ENCODE measurements at places on chromosomes 11 and 22.

DNA sequence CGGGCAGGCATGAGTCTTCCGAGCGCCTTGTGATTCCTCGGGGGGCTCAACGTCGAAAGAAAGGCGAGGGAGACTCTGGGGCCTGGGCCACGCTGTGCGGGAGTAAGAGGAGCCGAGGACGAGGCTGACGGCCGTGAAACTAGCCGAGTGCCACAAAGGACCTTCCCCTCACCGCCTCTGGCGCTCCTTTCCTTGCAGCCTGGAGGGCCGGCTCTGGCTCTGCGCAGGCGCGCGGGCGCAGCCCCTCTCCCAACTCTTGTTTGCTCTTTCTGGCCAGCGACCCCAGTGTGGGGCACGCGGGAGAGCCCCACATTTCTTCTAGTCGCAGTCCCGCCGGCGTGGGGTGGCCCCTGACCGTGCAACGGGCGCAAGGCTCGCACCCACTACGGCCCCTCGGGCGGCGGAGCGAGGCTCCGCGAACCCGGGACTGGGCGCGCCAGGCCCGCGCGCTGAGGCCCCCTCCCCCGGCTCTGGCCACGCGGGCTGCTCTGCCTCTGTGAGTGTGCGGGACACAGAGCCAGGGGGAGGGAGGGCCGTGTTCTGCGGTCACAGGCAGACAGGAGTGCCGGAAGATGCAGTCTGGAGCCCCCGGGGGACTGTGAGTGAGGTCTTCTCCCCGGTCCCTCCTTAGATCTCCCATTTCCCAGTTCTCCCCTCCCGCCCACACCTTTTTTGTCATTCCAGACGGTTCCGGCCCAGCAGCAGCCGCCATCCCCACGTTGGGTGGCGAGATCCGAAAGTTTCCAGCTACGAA, 1.0 kb upstream of the TOB2 start:
- DNase-seq, result peak; percentile 57

DNA sequence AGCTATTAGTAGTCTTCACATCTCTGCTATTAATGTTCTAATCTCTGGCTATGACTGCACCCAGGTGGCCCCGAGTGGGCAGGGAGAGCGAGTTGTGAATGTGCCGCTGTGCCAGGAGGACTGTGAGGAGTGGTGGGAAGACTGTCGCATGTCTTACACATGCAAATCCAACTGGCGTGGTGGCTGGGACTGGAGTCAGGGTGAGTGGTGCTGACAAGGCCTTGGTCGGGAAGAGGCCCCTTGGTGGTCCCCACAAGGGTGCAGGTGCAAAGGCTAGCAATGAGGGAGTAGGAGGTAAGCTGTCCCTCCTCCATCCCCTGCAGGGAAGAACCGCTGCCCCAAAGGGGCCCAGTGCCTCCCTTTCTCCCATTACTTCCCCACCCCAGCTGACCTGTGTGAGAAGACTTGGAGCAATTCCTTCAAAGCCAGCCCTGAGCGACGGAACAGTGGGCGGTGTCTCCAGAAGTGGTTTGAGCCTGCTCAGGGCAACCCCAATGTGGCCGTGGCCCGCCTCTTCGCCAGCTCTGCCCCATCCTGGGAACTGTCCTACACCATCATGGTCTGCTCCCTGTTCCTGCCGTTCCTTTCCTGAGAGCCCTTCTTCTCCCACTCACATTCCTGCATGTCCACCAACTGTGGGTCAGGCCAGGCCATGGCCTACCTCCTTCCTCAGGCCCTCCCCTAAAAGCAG, 2.9 kb downstream of the IZUMO1R start:
- no peak for DNase-seq

GRCh38 chr22:30650508-30651116, 15.0 kb downstream of the SLC35E4 start:
- no peak for DNase-seq

DNA sequence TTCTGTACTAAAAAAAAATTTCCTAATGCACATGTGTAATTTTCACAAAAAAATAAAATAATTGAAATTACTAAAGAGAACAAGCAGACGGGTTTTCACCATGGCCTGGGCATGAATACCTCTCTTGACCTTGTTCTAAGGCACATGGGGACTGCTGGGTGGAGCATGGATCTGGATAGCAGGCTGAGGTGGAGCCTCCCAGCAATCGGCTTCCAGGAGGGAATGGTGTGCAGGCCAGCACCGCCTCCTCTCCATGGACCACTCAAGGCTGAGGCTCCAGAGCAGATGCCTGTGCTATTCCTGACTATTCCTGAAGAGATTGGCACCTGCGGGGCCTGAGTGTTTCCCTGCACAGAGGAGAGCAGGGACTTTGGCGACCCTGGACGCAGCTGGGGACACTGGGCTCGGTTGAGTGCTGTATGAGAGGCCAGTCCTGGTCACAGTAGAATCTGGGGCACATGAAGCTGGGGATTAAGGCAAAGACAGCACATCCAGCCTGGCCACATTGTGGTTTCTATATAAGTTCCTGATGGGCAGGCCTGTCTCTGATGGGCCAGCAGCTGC, 963.6 kb downstream of the BRD1 start:
- no peak for DNase-seq

GRCh38 chr22:23745791-23746190, 5.1 kb downstream of the ZNF70 start:
- DNase-seq, result no peak

DNA sequence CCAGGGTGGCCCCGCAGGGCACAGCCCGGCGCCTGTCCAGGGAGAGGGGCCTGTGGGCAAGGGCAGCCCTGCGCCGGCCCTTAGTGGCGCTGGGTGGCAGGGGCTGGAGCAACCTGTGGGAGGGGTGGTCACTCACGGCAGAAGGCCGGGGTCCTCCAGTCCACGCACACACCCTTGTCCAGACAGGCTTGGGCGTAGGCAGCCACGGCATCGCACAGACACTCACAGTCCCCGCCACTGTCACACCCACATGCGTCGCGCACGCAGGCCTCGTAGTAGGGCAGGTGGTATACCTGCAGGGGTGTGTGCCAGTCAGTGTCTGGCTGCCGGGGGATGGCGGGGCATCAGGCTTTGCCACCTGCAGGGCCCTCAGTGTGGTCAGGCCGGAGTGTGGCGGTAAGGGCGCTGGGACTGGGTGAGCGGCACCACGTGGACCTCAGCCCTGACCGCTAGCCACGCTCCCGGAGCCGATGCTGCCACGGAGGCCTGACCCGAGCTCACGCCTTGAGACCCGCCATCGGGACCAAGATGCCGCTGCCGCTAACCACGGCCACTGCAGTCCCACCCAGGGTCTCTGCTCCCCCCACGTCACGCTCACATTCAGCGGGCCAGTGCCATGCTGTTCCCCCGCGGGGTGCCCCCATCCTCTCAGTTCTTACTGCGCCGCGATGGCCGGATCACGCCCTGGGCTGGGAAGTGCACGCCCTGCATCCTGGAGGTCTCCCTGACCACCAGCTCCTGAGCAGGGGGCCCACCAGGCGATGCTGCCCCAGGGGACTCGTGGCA, 12.5 kb downstream of the MUC6 start:
- no peak for DNase-seq

DNA sequence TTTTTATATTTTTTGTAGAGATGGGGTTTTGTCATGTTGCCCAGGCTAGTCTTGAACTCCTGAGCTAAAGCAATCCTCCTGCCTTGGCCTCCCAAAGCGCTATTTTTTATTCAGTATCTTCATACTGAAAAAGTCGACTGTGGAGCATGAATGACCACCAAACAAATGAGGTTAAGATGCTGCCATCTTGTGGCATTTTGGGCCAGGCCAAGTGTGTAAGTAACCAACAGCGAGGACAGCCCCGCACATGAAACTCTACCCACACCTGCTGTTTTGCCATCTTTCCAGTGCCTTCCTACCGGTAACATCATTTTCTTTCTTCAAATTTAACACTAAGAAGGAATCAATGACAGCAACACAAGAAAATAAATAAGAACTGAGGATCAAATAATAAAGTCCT, 32.2 kb upstream of the AQP11 start:
- peak; percentile 23 for DNase-seq

GRCh38 chr11:46491661-46492330, 100.2 kb upstream of the CHRM4 start:
- DNase-seq, result no peak

- no peak for DNase-seq
Measured at GRCh38 chr11:100978442-100978841, 151.2 kb downstream of the PGR start.

GRCh38 chr11:71977743-71978418, 20.8 kb upstream of the IL18BP start:
- peak; percentile 48 for DNase-seq

DNA sequence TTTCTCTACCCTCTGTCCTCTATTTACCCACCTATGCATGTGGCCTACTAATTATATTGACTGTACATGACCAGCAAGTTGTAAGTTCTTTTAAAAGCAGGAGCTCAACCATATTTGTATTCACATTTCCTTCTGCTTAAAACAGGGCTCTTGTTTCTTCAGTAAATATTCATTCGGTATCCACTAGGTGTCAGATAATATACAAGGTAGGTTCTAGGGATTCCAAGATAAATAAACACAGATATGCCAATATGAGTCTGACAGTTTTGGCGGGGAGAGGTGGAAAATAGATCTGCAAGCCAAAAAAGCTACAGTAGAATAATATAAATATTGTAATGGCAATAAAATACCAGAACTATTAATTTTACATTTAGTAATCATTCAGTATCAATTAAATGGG, 15.3 kb upstream of the RAB30 start:
- no peak for DNase-seq

- no peak for DNase-seq
Measured at GRCh38 chr22:23527971-23528740, 51.9 kb downstream of the IGLL1 start.

DNA sequence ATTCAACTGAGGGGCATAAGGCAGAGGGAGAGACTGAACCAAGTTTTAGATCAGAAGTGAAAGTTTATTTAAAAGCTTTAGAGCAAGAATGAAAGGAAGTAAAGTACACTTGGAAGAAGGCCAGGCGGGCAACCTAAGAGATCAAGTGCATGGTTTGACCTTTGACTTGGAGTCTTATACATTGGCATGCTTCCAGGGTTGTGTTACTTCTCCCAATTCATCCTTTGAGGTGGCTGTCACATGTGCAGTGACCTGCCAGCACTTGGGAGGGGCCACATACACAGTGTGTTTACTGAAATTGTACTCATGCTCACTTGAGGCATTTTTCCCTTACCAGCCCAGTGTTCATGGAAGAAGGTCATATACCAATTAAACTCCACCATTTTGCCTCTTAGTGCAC, 30.4 kb downstream of the CYP2R1 start:
- no peak for DNase-seq

- DNase-seq, result no peak
Measured at GRCh38 chr11:122850076-122850631, 11.9 kb downstream of the CRTAM start.

GRCh38 chr11:46865340-46865739, 19.3 kb upstream of the CKAP5 start:
- DNase-seq, result no peak

DNA sequence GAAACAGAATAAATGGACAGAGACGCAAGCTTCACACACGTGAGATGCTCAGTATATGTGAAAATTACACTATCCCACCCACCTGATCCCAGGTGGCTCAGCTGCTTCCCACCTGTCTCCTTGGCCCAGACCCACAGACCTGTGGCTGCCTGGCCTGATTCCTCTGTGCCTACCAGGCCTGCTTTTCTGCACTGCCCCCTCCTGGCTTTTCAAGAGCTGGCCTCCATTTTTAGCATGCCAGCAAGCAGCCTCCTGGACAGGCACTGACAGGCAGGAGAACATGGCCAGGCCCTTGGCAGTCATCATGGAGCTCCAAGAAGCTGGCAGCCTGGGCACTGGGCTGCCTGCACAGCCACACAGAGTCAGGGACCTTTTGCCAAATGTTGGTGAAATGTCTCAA, 79.5 kb upstream of the HMGXB4 start:
- no peak for DNase-seq

- DNase-seq, result no peak
Measured at GRCh38 chr11:125637840-125638239, 12.9 kb downstream of the CHEK1 start.

GRCh38 chr22:38141217-38141973, 30.9 kb upstream of the BAIAP2L2 start:
- no peak for DNase-seq

DNA sequence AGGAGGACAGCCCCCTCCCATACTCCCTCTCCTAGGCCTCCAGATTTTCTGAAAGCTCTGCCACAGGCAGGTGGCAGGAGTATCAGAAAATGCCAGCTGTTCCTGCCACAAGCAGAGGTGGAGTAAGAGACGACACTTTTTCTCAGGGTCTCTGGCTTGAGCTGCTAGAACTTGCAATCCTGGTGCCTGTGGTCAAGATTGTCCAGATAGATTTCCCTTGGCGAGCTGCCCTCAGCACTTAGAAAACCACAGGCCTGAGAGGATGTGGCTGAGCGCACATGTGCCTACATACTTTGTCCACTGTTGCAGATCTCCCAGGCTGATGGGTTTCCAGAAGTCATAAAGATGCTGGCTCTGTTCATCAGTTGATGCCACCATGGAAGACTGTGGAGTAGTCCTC, 65.7 kb upstream of the NAV2 start:
- DNase-seq, result no peak

GRCh38 chr11:110711776-110712658, at the start of gene ARHGAP20:
ARHGAP20 (minus strand) TSS chr11:110712437; CDS start chr11:110712231, 206 bp downstream.
- DNase-seq, result peak; percentile 85

DNA sequence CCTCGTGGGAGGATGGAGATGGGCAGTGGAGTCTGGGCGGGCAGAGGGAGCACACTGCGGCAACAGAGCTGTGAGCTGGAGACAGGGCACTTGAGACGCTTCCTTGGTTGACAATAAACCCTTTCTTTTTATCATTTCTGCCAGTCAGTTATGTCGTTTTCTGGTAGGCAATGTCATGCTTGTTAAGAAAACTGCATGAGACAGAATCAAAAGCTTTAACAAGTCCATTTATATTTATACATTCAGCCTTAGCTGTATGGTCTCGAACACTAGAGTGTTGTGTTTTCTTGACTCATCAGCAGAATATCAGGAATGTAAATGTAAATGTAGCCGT, 31.9 kb downstream of the PPFIA1 start:
- no peak for DNase-seq

DNA sequence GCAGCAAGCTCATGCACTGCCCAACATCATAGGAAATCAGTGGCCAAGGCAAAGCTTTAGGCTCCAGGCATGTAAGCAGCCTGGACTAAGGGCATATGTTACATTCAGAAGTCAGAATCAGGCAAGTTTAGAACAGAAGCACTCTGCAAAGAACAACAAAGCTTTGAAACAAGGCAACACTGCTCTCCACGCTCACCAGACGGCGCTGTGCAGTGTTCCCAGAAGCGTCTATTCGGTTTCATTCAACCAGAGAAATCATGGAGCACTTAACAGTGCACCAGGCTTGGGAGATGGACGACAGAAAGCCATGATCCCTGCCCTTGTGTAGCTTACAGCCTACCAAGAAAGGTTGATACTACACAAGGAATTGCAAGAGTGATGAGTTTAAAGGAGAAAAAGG, 555.8 kb downstream of the BUD13 start:
- peak; percentile 63 for DNase-seq

- peak; percentile 30 for DNase-seq
Measured at GRCh38 chr11:113192121-113192925, 122.1 kb upstream of the TTC12 start.

- no peak for DNase-seq
Measured at GRCh38 chr22:31897842-31898805, 46.2 kb upstream of the YWHAH start.

- no peak for DNase-seq
Measured at GRCh38 chr22:35439365-35439717, 39.4 kb downstream of the MCM5 start.
